ENCODE measurements at places on chromosomes 6 and 20.

DNA sequence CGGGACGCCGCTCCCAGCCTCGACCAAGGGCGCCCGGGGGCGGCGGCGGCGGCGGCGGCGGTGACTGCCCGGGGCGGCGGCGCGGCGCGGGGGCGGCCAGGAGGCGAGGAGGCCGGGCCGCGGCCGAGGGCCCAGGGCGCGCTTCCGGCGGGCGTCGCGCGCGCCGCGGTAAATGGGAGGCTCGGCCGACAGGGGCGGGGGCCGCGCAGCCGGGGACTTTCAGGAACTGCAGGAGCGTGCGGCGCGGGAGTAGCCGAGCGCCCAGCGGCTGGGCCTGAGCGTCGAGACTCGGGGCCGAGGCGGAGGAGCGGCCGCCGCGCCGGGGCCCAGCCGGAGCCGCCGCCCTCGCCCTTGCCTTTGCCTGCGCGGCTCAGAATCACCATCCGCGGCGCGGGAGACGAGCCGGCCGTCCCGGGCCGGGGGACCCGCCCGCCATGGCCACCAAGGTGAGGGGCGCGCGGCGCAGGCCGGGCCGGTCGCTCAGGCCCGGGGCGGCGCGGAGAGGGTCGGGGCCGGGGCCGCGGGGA lies at the start of gene SNX9:
SNX9 (plus strand) TSS at position 246 of the 527 bp plus-strand sequence; CDS start at position 435, 189 bp downstream.
- H3K27me3 ChIP-seq: no peaks in the 10 kb centered on the region
- no peaks in the 10 kb centered on the region for H3K36me3 ChIP-seq
- peak within 1 kb of the TSS; percentile 78 for H3K4me3 ChIP-seq
- peak within 1 kb of the TSS; percentile 85 for H3K27ac ChIP-seq
- H3K4me1 ChIP-seq: peaks cover 14% of the 10 kb centered on the region

GRCh38 chr6:110689275-110689935 lies 125.9 kb downstream of the CDK19 start:
- H3K4me3 ChIP-seq: no peak overlapping the region
- no peak for DNase-seq

- no peaks in the 10 kb centered on the region for H3K27me3 ChIP-seq
- no peak overlapping the region for H3K27ac ChIP-seq
- no peaks in the 10 kb centered on the region for H3K36me3 ChIP-seq
- no peak overlapping the region for H3K4me3 ChIP-seq
- DNase-seq: no peak
Observed at GRCh38 chr20:10079964-10080363, 45.2 kb downstream of the ANKEF1 start.

DNA sequence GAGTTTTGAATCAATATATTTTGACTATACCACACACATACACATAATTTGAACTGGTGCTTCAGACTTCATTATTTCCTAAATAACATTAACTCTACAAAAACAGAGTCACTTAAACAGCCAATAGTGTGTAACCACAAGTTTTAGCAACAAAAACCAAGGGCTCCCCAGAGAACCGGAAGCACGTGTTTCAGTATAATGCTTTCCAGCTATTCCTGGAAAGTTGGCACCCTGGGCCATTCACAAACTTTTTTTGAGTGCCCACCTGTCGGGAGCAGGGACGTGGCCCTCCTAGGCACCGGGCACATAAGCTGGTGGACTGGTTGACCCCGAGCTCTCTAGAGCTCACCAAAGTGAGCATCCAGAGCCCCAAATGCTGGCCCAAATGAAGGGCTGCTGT lies 1.9 kb upstream of the SLC35D3 start:
- H3K4me1 ChIP-seq: peaks cover 11% of the 10 kb centered on the region
- no peaks in the 10 kb centered on the region for H3K36me3 ChIP-seq
- peaks cover 62% of the 10 kb centered on the region for H3K27me3 ChIP-seq
- no peak overlapping the region for H3K27ac ChIP-seq
- peak; percentile 76 for DNase-seq

- DNase-seq: no peak
- no peaks in the 10 kb centered on the region for H3K27me3 ChIP-seq
- no peaks in the 10 kb centered on the region for H3K36me3 ChIP-seq
Observed at GRCh38 chr20:54407459-54407858, 67.9 kb upstream of the DOK5 start.

DNA sequence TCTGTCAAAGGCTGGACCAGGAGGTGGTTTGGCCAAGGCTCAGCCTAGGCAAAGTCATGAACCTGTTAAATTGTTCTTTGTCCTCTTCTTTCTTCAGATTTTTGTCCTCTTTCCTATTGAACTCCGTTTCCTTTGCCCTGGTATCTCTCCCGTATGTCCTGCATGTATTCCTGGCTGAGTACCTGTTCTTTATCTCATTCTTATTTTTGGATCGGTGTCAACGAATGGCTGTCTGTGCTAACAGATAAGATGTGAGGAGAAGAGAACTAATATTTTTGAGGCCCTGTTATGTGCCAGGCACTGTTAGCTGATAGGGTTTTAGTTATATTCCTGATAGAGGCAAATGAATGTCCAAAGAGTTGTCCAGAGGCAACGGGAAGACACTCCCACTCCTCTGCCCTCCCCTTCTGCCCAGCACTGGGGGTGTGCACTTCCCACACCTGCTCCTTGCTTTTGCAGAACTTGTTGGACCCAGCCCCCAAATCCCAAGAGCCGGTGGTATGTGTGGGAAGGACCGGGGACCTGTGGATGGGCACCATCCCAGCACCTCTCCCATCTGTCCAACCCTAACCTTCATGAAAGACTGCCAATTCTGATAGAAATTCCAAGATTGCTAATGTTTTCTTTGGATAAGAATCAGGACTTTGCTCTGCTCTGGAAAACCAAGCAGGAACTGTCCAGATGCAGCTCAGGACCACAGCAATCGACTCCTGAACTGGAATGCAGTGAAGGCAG lies 20.6 kb downstream of the MMP24OS start:
- no peak overlapping the region for H3K4me3 ChIP-seq
- H3K4me1 ChIP-seq: peaks cover 7% of the 10 kb centered on the region
- peak; percentile 83 for DNase-seq

DNA sequence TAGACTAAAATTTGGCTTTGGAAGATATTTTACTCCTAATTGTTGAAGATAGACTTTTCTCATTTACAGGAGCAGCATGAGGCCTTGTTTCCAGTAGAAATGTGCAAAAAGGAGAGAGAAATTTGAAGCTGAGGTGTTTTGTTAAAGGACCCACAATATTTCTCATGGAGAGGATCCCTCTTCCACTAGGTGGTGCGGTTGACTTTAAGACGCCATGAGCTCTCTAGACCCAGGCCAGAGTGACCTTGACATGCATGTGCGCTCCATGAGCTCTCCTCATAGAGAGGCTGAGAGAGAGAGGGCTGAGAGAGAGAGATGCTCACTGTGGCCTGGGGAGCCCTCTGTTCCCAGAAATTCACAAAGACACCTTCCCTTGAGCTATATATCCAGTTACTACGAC lies 861.2 kb upstream of the EYS start:
- no peak overlapping the region for H3K4me3 ChIP-seq
- H3K36me3 ChIP-seq: no peaks in the 10 kb centered on the region
- no peaks in the 10 kb centered on the region for H3K27me3 ChIP-seq
- H3K4me1 ChIP-seq: no peaks in the 10 kb centered on the region
- no peak for DNase-seq

DNA sequence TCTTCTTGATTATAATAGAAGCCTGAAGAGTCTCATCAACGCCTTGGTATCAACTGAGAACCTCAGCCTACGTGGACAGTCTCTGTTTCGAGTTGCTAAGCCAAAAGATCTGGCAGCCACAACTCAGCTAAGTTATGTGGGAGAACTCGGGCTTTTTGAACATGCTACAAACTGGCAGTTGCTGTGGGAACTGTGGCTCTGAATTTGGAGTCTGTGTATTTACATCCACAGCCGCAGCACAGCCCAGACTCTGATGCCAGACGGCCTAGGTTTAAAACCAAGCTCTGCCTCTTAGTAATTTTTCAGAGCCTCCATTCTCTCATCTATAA lies 35.8 kb downstream of the RIPOR2 start:
- peaks cover 11% of the 10 kb centered on the region for H3K4me1 ChIP-seq
- H3K27me3 ChIP-seq: no peaks in the 10 kb centered on the region
- no peak overlapping the region for H3K27ac ChIP-seq
- no peak overlapping the region for H3K4me3 ChIP-seq
- no peaks in the 10 kb centered on the region for H3K36me3 ChIP-seq
- no peak for DNase-seq

- peak overlapping the region; percentile 91 for H3K27ac ChIP-seq
- H3K36me3 ChIP-seq: no peaks in the 10 kb centered on the region
- DNase-seq: peak; percentile 93
- H3K4me3 ChIP-seq: peak overlapping the region; percentile 98
Observed at GRCh38 chr6:163415620-163416556, 1.4 kb downstream of the QKI start.

DNA sequence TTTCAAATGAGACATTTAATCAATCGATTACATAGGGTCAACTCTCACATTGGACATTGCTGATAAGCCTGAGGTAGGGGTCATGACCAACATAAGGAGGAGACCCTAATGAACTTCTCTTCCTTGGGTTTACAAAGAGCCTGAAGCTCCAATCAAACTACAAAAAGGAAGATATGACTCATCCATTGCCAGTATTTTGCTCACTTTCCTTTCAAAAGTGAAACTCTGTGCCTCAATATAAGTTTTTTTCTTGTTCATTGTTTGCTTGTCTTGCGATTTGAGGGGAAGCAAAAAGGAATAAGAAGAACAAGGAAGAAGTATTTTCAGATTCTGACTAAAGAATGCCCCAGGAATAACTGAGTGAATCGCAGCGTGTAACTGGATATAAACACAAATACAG lies 38.8 kb upstream of the KHDRBS2 start:
- no peak overlapping the region for H3K27ac ChIP-seq
- no peaks in the 10 kb centered on the region for H3K36me3 ChIP-seq
- H3K4me1 ChIP-seq: no peaks in the 10 kb centered on the region
- no peaks in the 10 kb centered on the region for H3K27me3 ChIP-seq

- no peak overlapping the region for H3K27ac ChIP-seq
- no peak overlapping the region for H3K4me3 ChIP-seq
- H3K27me3 ChIP-seq: no peaks in the 10 kb centered on the region
- DNase-seq: no peak
- no peaks in the 10 kb centered on the region for H3K4me1 ChIP-seq
Observed at GRCh38 chr6:29424168-29424567, 9.4 kb downstream of the OR12D1 start.

DNA sequence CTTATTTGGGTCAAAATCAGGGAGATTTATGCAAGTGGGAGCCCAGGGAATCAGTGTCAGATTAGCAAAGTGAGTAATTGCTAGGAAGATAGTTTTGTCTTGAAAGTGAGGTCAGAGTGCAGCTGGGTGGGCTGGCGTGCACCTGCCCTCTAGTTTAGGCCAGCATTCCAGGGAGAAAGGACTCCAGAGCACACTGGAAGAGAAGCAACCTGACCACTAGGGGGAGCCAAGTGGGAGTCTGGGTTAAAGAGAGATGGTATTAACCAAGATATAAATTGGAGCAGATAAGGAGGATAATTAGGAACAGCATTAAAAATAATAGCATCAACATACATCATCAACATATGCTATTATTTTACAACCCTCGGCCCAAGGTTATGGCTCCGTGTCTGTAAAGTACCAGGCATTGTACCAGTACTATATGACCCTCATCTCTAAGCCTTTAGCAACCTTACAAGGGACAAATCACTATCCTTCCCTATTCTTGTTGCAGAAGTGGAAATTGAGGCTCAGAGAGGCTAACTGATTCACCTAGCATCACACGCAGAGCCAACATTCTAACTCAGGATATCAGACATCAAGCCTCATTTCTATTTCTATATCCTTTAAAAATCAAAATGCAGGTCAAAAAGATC lies 57.8 kb downstream of the SLC2A10 start:
- H3K36me3 ChIP-seq: no peaks in the 10 kb centered on the region
- H3K4me3 ChIP-seq: no peak overlapping the region
- peak; percentile 90 for DNase-seq
- H3K4me1 ChIP-seq: peaks cover 4% of the 10 kb centered on the region
- H3K27me3 ChIP-seq: peaks cover 2% of the 10 kb centered on the region

GRCh38 chr20:4546342-4546741 lies 175.4 kb upstream of the PRND start:
- H3K4me1 ChIP-seq: peaks cover 28% of the 10 kb centered on the region
- H3K36me3 ChIP-seq: no peaks in the 10 kb centered on the region
- no peaks in the 10 kb centered on the region for H3K27me3 ChIP-seq
- no peak overlapping the region for H3K4me3 ChIP-seq
- DNase-seq: no peak
- H3K27ac ChIP-seq: peak overlapping the region; percentile 42

- no peak overlapping the region for H3K4me3 ChIP-seq
- no peaks in the 10 kb centered on the region for H3K27me3 ChIP-seq
- H3K27ac ChIP-seq: no peak overlapping the region
- no peaks in the 10 kb centered on the region for H3K36me3 ChIP-seq
- no peak for DNase-seq
Observed at GRCh38 chr6:164751395-164751794, 558.0 kb downstream of the C6orf118 start.

GRCh38 chr20:42158272-42158671 lies 540.1 kb upstream of the CHD6 start:
- no peaks in the 10 kb centered on the region for H3K36me3 ChIP-seq
- no peaks in the 10 kb centered on the region for H3K27me3 ChIP-seq
- H3K4me3 ChIP-seq: no peak overlapping the region
- H3K27ac ChIP-seq: no peak overlapping the region
- H3K4me1 ChIP-seq: no peaks in the 10 kb centered on the region

DNA sequence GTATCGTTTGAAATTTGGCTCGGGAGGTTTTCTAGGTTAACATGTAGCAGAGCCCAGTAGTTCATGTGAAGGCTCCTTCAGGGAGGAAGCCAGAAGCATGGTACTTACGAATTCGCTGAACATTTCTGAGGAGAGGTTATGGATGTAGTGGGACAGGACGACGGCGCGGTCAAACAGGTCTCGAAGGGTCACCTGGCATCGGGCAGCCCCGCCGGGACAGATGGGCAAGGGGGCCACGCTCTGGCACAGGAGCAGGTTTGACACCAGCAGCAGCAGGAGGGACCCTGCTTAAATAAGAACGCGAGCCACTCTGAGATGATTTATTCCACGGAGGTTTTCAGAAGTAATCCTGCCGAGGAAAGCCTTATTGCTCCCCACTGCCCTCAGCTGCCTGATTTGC lies 2.5 kb downstream of the PRL start:
- no peak overlapping the region for H3K4me3 ChIP-seq
- no peaks in the 10 kb centered on the region for H3K27me3 ChIP-seq
- no peaks in the 10 kb centered on the region for H3K36me3 ChIP-seq
- DNase-seq: no peak
- H3K4me1 ChIP-seq: peaks cover 4% of the 10 kb centered on the region

- H3K4me3 ChIP-seq: no peak overlapping the region
- DNase-seq: no peak
- H3K27ac ChIP-seq: no peak overlapping the region
- no peaks in the 10 kb centered on the region for H3K27me3 ChIP-seq
- H3K4me1 ChIP-seq: no peaks in the 10 kb centered on the region
Observed at GRCh38 chr6:147684906-147685305, 176.4 kb downstream of the SAMD5 start.
